Smooth muscle cell of trachea (primary cell): ENCODE measurements at places on chromosomes 7 and 10. TPM values are rescaled to one million over a fixed set of nuclear protein-coding genes. Genes with fewer than 3 reads are reported as not detected.

The ENTPD1 gene
- 0.50 and 1.6 TPM in 2 replicates for total RNA-seq

The FHIP2A gene
- total RNA-seq = 26.5 and 27.5 TPM in 2 replicates

The DGKI gene
- 1.7 and 4.0 TPM in 2 replicates for total RNA-seq

The TSPAN33 gene
- 0.15 and 0.17 TPM in 2 replicates for total RNA-seq

The MNX1 gene
- total RNA-seq = not detected in 2 replicates

The FAM180A gene
- total RNA-seq = 68.3 and 80.0 TPM in 2 replicates

The GPR22 gene
- not detected in 2 replicates for total RNA-seq

The CACUL1 gene
- total RNA-seq = 25.3 and 34.0 TPM in 2 replicates

The SPDYE2B gene
- total RNA-seq = not detected in 2 replicates

The RASSF4 gene
- 6.4 and 15.1 TPM in 2 replicates for total RNA-seq

The SH3PXD2A gene
- 24.0 and 38.5 TPM in 2 replicates for total RNA-seq

The ZNF25 gene
- total RNA-seq = 11.6 and 14.0 TPM in 2 replicates

The CISD1 gene
- 14.6 and 40.7 TPM in 2 replicates for total RNA-seq

The ANKRD30A gene
- total RNA-seq = not detected in 2 replicates

The PVRIG gene
- 0.17 TPM in 1 of 2 replicates, not detected in the other for total RNA-seq

The AKR1C4 gene
- not detected in 2 replicates for total RNA-seq

The VPS50 gene
- total RNA-seq = 33.1 and 42.3 TPM in 2 replicates

The TFEC gene
- total RNA-seq = under 0.01 and 0.17 TPM in 2 replicates

The PIK3AP1 gene
- total RNA-seq = 0.50 TPM in 1 of 2 replicates, not detected in the other

The ADAMTS14 gene
- total RNA-seq = 14.8 and 29.4 TPM in 2 replicates

The GRID2IP gene
- 0.15 TPM in 1 of 2 replicates, not detected in the other for total RNA-seq

The CYP26C1 gene
- under 0.01 TPM in 1 of 2 replicates, not detected in the other for total RNA-seq

The MACC1 gene
- 0.15 and 0.17 TPM in 2 replicates for total RNA-seq

The LRRN3 gene
- 1.8 and 3.2 TPM in 2 replicates for total RNA-seq

The MICALL2 gene
- 23.6 and 59.2 TPM in 2 replicates for total RNA-seq

The CPXM2 gene
- 12.9 and 43.8 TPM in 2 replicates for total RNA-seq

The CRPPA gene
- 1.2 and 2.0 TPM in 2 replicates for total RNA-seq

The PRKG1 gene
- 46.3 and 50.4 TPM in 2 replicates for total RNA-seq

The CYP3A4 gene
- not detected in 2 replicates for total RNA-seq

The SEMA3A gene
- total RNA-seq = 80.4 and 117 TPM in 2 replicates

The RBM17 gene
- total RNA-seq = 34.1 and 45.5 TPM in 2 replicates

The ACBD7 gene
- total RNA-seq = 0.99 and 4.9 TPM in 2 replicates
